ENCODE measurements at places on chromosomes 7 and 10. TPM values are rescaled to one million over a fixed set of nuclear protein-coding genes. Genes with fewer than 3 reads are reported as not detected.

The HKDC1 gene
- total RNA-seq, result 19.3 TPM

The LGI1 gene
- not detected for total RNA-seq

The GRM3 gene
- total RNA-seq, result not detected

The PCLO gene
- total RNA-seq, result 1.2 TPM

The ASIC3 gene
- 12.8 TPM for total RNA-seq

The MMP21 gene
- total RNA-seq, result not detected

The CCL24 gene
- total RNA-seq, result not detected

The GIMAP1 gene
- total RNA-seq, result not detected

The ZNF117 gene
- total RNA-seq, result 0.15 TPM

The LRRD1 gene
- not detected for total RNA-seq

The KCNIP2 gene
- 0.73 TPM for total RNA-seq

The BICC1 gene
- 30.1 TPM for total RNA-seq

The SPAG6 gene
- not detected for total RNA-seq

The NRP1 gene
- 91.9 TPM for total RNA-seq

The TMUB1 gene
- 58.8 TPM for total RNA-seq

The FOXI2 gene
- total RNA-seq, result not detected

The SPDYE5 gene
- total RNA-seq, result not detected

The NEBL gene
- total RNA-seq, result 3.9 TPM

The ANXA8L1 gene
- total RNA-seq, result 85.5 TPM

The MBLAC1 gene
- total RNA-seq, result 2.9 TPM

All from A549 treated with CpdA at 1 μM for 4 hours (cell line).